AML-193 (cell line): ENCODE measurements at places on chromosomes 6 and 20.

GRCh38 chr6:10190042-10190441 lies 224.8 kb downstream of the TFAP2A start:
- no peak for DNase-seq

DNA sequence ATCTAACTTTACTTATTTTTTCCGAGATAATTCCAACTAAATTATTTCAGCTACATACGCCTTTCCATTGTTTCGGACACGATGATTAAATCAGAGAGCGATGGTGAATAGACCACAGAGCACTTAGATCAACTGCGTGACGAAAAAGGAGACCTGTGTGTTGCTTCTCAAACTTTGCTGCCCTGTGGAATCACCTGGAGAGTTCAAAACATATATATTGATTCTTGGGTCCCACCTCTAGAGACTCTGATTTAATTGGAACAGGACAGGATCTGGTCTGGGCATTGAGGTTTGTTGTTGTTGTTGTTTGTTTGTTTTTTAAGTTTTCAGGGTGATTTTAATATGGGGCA lies 401 bp upstream of the TNFRSF21 start:
- no peak for DNase-seq

DNA sequence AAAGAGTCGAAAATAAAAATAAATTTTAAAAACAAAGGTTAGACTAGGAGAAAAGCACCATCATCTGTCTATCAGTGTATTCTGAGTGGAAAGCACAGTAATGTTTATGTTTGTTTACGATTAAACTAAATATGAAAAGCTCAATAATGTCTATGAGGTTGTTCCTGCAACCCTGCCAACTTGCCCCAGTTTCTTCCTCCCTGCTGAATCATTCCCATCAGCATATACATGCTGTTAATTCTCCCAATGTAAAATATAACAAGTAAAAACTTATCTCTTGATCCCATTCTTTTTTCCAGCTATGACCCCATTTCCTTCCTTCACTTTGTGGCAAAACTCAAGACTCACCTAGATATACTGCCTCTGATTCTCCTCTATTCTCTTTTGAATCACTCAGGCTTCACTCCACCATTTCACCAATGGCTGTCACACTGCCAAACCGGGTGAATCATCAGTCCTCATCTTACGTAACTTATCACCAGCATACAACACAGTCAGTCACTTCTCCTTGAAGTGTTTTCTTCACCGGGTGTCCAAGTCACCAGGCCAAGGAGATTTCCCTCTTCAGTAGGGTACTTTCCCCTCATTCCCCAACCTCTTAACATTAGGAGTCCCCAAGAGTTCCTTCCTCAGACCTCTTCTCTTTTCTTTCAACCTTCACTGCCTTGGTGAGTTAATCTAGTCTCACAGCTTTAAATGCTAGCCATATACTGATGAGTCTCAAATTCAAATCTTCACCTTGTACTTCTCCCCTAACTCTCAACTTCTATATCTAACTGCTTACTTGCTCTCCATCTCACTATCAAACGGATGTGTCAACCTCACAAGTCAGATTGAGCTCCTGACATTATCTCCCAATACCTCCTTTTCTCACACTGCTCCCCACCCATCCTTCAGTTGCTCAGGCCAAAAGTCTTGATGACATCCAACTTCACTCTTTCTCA lies 6.2 kb downstream of the TMEM242 start:
- no peak for DNase-seq

GRCh38 chr20:40960101-40960500 lies 68.5 kb upstream of the TOP1 start:
- no peak for DNase-seq

- peak; percentile 26 for DNase-seq
Measured at GRCh38 chr6:110898111-110898510, 23.5 kb downstream of the AMD1 start.

DNA sequence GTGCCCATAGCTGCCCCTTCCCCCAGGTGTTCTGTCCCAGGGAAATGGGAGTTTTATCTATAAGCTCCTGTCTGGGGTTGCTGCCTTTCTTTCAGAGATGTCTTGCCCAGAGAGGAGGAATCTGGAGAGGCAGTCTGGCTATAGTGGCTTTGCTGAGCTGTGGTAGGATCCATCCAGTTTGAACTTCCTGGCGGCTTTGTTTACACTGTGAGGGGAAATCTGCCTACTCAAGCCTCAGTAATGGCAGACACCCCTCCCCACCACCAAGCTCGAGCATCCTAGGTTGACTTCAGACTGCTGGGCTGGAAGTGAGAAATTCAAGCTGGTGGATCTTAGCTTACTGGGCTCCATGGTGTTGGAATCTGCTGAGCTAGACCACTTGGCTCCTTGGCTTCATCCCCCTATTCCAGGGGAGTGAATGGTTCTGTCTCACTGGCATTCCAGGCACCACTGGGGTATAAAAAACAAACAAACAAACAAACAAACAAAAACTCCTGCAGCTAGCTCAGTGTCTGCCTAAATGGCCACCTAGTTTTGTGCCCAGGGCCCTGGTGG lies 24.0 kb downstream of the TNFAIP3 start:
- DNase-seq = no peak

DNA sequence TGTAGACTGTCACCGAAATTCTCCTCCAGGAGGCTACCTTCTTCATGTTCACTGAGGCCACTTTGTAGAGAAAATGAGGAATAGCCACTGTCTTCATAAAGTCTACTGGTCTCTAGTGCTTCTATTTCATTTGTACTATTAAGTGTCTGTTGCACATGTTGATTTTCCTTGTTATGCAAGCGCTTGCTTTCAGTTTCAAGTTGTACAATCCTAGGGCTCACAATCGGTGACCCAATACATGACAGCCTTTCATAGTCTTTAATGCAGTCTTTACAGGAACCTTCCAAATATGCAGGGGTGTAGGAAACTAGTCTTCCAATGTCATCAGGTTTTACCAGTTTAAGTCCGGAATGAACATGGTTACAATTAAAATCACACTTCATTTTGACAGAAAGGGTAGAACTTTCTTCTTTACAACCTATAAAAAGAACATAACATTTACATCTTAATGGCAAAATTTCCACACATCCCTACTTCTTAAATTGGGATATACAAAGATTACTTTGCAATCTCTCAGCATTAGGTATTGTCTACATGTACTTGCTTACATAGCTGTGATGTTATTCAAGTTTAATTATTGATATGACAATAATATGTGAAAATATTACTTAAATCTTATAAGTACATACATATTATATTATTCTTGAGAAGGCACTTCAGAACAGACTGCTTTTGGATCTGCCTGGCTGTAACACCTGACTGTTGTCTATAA lies 7.5 kb downstream of the FBXO5 start:
- peak; percentile 74 for DNase-seq
